HS-5 (cell line): ENCODE measurements at places on chromosomes 2 and 18.

DNA sequence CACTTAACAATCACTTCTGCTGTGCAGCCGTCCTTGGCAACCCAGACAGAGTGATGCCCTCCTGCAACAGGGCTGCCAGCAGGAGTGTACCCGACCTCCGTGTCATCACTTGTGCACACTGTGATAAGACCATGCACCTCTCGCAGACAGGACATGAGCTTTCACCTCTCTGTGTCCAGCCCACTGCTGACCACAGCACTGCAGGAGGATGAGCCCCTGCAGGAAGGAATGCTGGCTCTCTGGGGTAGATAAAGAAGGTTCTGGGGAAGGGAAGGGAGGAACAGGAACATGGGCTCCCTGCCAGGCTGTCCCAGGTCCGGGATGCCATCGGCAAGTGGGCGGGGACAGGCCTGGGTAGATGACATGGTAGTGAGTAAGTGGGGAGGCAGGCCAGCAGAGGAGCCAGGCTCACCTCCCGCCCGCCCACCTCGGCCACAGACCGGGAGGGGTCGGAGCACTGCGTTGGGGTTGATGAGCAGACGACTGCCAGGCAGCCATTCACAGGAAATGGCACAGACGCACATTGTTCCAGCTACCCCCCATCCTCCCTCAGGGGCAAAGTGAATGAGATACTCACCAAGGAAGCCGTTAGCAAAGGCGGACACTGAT lies 18.6 kb upstream of the COL6A3 start:
- peak; percentile 90 for DNase-seq

DNA sequence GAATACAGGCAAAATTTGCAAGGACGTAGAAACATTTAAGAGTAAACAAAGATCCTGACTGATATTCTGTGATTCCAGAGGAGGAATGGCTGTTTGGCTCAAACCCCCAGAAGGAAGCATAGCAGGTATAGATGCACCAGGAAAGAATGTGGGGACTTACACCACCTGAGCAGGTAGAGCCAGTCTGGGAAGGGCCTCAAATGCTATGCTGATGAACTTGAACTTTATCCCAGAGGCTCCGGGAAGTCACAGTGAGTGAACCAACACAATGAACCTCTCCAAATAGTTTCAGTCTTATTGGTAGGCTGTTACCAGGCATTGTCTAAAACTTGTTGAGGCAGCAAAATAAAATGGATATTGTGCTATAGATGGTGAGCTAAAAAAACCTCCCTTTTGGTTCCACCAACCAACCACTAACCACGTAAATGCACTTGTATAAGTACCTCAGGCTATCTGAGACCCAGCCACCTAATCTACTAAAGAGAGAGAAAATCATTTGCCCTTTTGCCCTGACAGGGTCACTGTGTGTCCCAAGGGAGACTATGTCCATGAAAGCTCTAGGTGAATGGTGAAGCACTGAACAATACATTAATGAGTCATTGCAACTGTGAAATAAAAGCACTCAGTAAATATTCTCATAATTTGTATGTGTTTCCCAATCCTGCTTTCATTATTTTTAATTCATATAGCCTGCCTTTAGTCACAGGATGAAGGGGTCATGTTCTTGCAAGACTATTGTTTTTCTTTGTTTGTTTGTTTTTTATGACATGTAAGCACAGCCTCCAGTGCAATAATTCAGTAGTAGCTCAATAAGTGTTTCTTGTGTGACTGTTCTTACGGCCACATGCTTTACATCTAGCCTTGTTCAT lies 911.6 kb downstream of the EPHA4 start:
- DNase-seq: no peak

- no peak for DNase-seq
Measured at GRCh38 chr2:71834796-71835195, 312.9 kb downstream of the CYP26B1 start.

- DNase-seq: no peak
Measured at GRCh38 chr18:32769586-32770053, 3.2 kb downstream of the KLHL14 start.

DNA sequence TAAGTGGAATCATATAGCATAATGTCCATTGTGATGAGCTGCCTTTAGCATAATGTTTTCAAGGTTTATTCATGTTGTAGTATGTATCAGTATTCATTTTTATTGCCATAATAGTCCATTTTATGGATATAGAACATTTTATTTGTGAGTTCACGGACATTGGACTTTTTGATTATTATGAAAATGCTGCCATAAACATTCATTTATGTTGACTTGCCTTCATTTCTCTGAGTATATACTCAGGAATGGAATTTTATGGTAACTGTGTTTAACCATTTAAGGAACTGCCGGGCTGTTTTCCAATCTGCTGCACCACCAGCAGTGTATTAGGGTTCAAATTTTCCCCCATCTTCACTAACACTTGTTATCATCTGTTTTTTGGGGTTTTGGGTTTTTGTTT lies 12.2 kb downstream of the CREB1 start:
- DNase-seq: no peak

DNA sequence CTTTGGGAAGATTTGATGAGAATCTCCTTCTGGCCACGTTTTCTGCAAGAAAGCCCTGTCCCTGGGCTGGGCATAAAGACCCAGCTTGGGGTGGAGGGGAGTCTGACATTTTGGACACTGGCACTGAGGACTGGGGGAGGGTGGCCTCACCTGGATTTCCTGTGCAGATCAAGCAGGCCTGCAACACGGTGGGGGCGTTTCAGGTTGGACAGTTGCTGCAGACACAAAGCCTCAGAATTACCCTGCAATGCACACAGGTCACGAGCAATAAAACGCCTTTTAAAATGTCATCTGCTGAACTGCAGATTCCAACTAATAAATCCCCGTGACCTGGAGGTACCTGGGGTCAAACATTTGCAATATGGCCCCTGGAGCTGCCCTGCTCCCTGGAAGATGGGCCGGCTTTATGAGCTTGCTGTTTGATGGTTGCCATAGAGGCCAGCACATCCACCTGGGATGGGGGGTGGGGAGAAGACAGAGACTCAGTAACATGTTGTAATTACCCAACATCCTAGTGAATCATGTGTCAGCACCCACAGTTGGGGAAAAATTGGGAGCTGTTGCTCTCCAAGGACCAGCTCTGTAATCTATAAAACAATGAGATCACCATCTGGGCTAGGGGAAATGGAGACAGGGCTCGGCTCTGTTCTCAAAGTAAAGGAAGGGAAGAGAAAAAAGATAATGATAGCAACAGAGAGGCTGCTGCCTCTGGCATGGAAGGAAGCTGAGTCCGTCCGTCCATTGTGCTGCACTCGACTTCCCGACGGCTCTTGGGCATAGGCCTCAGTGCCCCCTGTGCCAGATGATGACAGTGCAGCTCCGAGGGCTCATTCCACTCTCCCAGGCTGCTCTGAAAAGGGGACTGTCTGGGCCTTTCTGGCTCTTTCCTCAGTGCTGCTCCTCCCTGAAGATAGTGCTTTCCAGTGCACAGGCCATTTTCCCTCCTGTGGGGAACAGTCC lies 340.3 kb downstream of the CYRIA start:
- DNase-seq: no peak

DNA sequence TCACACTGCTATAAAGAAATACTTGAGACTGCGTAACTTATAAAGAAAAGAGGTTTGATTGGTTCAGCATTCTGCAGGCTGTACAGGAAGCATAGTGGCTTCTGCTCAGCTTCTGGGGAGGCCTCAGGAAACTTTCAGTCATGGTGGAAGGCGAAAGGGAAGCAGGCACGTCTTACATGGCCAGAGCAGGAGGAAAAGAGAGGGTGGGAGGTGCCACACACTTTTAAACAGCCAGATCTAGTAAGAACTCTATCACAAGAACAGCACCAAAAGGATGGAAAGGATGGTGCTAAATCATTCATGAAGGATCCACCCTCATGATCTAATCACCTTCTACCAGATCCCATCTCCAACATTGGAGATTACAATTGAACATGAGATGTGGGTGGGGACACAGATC lies 145.5 kb upstream of the OSR1 start:
- no peak for DNase-seq

GRCh38 chr2:1696472-1696871 lies 47.8 kb downstream of the PXDN start:
- DNase-seq: no peak

DNA sequence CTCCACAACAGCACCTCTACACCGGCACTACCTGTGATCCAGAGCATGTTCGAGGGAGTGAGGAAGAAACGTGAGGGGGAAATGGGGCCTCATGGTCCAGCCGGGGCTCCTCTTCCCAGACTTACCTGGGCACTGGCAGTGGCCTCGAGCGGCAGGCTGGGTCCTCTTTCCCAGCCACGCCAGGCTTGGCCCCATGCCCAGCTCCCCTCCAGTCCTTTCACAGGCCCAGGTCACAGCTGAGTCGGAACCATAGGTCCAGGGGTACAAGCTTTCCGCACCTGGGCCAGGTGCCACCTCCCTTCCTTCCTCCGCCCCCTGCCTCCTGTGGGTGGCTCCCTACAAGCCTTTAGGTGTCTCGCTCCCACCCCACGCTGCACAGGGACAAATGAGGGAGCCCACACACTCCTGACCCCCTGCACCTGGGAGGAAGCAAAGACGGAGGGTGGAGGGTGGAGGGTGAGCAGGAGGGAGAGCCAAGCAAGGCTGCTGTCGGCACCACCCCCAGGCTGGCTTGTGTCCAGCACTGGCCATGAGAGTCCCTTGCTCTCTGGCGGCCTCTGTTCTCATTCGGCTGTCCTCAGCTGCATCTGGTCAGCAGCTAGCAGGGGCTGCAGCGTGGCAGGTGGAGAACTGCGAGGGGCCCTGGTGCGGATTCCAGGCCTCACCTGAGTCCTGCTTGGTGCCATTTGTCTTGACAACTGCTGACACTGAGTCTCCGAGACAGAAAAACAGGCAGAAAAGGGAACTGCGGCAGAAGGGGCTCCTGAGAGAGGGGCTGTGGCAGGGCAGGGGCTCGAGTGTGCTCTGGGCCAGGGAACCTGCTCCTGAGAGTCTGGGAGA lies 26.8 kb downstream of the ADRA2B start:
- DNase-seq: no peak

- no peak for DNase-seq
Measured at GRCh38 chr2:12718711-12719399, 2.1 kb downstream of the TRIB2 start.

GRCh38 chr2:240575101-240575965 lies 7.0 kb downstream of the RNPEPL1 start:
- DNase-seq: no peak

GRCh38 chr2:163735685-163736432 lies at the start of gene FIGN:
Gene FIGN, minus strand, starts transcription at chr2:163736008. Its CDS starts 1,081 bp downstream, at chr2:163734927.
- DNase-seq: peak; percentile 76

DNA sequence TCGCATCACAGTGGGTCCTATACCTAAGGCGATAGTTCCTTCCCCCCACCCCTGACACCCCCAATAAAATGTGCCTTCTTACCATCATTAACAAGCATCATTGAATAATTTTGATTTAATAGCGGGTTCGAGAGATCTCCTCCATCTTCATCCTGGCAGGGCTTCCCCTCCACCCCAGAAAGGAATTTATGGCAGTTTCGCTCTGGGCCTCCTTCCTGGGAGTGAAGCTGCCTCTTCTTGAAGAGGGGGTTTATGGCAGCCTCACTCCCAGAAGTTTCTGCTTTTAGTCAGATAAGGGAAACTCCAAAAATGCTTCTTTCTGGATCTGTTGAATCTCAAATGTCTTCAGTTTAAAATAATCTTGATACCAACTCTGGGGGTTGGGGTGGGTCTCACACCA lies 45.7 kb downstream of the RRM2 start:
- DNase-seq: no peak

DNA sequence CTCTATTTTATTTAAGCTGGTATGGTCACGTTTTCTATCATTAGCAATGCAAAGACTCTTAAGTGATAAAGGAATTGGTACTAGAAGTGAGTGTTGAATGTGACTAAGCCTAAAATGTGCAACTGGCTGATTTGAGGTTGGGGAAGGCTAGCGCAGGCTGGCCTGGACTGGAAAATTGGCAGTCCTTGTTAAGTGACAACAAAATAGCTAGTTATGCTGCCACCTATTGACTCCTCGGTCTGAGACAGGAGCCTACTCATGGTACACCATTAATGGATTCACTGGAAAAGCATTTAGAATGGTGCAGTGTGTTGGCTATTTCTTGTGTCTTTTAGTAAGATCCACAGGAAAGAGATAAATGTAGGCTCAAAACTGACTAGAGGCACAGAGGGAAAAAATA lies 5.7 kb upstream of the WIPF1 start:
- no peak for DNase-seq

DNA sequence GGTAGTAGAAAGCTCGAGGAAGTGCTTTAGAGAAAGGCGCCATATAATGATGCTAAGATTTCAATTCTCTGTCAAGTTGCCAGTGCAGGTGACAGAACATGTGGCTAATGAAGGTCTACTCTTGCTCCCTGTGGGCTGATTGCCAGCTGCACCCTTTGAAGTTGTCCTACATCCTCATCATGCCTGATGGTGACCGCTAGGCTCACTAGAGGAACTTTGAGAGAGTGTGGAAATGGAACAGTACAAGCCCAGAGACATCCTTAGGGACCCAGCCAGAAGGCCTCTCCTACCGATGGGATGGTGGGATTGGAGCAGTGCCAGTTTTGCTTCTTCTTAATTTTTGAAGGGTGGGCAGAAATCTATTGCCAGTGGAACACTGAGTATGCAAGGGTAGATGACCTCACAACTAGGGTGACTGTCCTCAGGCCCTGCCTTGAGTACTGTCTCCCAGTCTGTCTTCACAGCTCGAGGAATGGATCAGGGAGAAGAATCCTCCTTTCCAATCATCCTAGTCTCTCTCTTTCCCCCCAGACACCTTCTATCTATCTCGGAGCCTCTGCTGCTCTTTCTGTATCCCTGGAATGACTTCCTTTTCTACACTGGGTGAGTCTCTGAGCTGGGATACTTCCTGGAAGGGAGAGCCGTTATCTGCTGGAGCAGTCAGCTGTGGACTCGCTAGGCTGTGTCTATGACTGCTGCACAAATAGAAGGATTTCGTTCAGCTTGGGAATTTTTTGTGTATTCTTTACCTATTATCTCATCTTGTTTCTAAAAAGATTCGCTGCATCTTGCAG lies 33.5 kb downstream of the LGALSL start:
- no peak for DNase-seq

- DNase-seq: no peak
Measured at GRCh38 chr2:70069049-70069448, 18.2 kb upstream of the PCBP1 start.

- DNase-seq: no peak
Measured at GRCh38 chr2:43040084-43040854, 186.1 kb downstream of the ZFP36L2 start.

DNA sequence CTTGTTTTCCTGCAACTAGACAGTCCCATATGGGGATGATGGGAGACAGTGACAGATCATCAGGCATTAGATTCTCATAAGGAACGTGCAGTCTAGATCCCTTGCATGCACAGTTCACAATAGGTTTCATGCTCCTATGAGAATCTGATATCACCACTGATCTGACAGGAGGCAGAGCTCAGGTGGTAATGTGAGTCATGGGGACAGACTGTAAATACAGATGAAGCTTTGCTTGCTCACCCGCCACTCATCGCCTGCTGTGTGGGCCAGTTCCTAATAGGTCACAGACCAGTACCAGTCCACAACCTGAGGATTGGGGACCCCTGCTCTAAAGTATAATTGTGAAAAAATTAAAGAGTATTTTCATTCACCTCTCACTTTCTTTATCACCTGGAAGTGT lies 23.6 kb upstream of the RAB1A start:
- DNase-seq: no peak

DNA sequence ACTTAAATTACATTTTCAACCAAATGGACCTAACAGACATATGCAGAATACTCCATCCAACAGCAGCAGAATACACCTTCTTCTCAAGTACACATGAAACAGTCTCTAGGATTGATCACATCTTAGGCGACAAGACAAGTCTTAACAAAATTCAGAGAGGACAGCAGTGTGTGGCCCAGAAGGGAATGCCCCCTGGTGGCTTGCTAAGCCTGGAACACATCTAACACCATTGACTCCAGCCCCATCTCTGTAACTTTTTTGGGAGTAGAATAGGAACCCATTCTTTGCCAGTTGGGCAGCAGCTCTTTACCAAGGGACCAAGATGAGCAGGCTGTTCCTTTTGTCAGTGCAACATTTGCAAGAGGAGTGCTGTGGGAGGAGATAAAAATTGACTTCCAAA lies 249.9 kb downstream of the PLCL1 start:
- DNase-seq: no peak
